Urinary bladder (tissue), 4 donors: ENCODE measurements at places on chromosomes 1 and 21.
A peak's percentile ranks its signal among the peaks of the same experiment; 100 is the strongest.

GRCh38 chr1:153805886-153806719 lies 30.9 kb downstream of the SLC27A3 start:
- no peak for DNase-seq

DNA sequence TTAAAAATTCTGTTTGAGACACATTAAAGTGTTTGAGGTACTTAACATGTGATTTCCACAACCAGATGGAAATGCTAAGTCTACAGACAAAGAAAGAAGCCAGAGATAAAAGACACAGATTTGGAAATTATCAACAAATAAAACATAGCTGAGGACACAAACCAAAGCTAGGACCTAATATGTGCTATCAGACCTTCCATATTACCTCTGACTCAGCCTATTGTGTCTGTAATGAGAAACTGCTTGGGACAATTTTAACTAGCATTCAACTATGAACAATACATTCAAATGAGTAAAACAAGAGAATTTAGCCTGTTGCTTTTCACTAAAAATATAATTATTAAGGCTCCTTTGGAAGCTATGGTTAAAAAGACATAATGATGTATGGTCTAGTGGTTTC lies 54.6 kb downstream of the WNT2B start:
- DNase-seq = no peak

- no peak for DNase-seq
Observed at GRCh38 chr1:151710187-151710840, 6.3 kb downstream of the CELF3 start.

DNA sequence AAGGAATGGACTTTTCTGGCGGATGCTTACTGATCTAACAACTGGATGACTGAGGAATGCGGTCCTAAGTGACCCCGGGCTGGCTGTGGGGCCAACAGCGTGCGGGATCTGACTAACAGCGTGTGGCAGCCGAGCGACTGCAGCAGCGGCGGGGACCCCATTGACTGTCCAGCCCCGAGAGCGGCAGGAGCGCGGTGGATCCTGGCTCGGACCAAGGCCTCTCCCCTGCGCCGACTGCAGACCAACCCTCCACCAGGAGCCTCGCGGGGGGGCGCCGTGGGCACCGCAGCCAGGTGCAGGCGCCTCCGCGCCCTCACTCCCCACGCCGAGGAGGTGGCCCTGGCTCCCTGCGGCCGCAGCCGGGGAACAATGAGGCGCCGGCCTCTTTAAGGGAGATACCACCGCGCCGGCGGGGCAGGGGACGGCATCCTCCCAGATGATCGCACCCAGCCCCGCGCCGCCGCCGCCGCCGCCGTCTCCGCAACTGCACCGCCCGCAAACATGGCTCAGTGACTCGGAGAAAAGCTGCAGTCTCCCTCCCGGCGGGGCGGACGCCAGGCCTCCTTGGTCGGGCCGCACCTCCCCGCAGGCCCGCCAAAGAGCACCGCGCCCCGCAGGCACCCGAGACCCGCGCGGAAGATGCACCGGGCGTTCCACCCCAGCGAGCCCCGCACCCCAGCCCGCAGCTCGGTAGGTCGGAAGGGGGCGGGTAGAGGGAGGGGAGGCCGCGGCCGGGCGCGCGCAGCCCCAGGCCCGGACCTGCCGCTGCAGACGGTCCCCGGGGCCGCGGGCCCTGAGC lies 694 bp upstream of the PDIK1L start:
- DNase-seq = no peak

DNA sequence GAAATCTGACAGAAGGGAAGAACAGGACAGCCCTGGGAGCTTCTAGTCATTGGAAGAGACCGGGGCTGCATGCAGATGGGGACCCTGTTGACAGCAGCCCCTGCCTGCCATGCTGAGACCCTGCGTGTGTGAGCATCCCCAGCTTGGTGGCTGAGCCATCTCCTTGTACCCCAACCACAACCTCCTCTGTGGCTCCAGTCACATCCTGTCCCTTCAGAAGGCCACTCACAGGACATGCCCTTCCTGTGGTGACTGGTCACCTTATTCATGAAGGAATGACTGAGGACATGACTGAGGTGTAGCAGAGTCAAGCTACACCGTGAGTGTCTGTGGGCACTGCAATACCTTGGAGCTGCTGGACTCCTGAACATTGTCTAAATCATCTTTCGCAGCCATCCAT lies 141.8 kb upstream of the ERRFI1 start:
- DNase-seq = no peak

GRCh38 chr1:85198864-85199263 lies 2.0 kb downstream of the SYDE2 start:
- no peak for DNase-seq

- peak; percentile 29 for DNase-seq
Observed at GRCh38 chr1:19079541-19080472, 123.3 kb upstream of the IFFO2 start.
